ENCODE measurements at places on chromosomes 4 and X.

DNA sequence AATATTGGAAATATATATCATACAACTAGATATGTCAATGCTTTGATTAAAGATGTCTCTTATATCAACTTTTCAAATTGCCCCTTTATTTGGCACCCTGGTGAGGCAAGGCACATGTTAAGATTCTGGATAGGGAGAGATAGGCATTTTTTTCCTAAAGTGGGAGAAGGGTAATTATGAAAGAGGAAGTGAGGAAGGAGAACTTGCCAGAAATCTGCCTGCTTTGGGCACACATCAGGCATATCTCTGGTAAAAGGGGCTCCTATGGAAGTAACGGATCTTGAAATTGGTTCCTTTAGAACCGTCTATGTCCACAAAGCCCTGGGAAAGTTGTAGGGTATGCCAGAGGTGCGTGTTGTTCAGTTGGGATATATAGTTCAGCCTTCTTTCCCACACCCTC, 5.7 kb downstream of the IL15 start:
- DNase-seq: no peak

- no peak for DNase-seq
These were observed 55.3 kb downstream of the MANBA start for GRCh38 chr4:102705391-102705935.

DNA sequence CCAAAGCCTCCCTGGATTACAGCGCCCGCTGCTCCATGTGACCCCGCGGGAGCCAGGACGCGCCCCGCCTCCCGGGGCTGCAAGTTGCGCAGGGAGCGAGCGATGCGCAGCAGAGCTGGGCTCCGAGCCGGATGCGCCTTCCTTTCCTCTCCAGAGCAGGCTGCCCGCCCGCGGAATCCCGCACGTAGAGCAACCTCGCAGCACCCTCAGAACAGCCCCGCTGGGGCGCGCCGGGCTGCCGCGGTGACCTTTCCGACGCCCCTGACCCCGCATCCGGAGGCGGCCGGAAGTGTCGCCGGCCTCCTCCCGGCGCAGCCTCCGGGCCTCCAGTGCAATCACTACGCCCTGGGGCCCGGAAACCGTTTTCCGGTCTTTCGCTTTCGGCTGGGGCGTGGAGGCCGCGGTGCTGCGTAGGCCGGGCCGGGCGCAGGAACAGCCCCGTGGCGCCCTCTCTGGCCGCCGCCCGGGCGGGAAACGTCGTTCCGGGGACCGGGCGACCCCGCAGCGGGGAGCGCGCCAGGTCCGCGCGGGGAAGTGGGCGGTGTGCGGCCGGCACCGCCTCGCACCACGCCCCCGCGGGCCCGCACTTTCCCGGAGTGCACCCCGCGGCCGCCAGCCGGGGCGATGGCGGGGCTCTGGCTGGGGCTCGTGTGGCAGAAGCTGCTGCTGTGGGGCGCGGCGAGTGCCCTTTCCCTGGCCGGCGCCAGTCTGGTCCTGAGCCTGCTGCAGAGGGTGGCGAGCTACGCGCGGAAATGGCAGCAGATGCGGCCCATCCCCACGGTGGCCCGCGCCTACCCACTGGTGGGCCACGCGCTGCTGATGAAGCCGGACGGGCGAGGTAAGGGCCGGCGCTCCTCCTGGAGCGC, at the start of gene CYP4V2:
TSS of gene CYP4V2 (plus strand) at position 368 of the 866 bp plus-strand sequence. CDS start at position 625, 257 bp downstream.
- DNase-seq: peak; percentile 54

- DNase-seq: no peak
These were observed 54.1 kb downstream of the ARHGAP10 start for GRCh38 chr4:147786031-147786430.

DNA sequence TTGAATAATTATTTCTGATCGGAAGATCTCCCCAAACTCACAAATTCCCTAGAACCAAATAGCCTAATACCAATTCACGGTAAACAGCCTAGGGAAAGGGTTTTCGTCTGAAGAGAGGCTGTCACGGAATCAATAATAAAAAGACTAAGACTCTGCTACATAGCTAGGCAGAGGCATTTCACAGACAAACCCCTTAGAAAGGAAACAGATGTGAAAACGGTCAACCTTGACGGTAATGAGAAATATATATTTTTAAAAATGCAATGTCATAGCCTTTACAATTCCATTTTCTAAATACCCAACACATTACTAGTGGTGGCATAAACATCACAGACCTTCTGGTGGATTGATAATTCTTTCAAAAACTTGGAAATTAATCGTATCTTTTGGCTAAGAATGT, 28.4 kb downstream of the PROM1 start:
- no peak for DNase-seq

DNA sequence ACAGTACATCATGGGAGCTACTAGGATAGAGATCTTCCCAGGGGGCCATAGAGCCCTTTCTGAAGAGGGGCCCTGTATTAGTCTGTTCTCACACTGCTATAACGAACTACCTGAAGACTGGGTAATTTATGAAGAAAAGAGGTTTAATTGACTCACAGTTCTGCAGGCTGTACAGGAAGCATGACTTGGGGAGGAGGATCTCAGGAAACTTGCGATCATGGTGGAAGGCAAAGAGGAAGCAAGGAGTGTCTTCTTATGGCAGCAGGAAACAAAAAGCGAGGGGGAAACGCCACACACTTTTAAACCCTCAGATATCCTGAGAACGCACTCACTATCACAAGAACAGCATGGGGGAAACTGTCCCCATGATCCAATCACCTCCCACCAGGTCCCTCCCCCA, 4.2 kb upstream of the SLC9A6 start:
- DNase-seq: no peak

DNA sequence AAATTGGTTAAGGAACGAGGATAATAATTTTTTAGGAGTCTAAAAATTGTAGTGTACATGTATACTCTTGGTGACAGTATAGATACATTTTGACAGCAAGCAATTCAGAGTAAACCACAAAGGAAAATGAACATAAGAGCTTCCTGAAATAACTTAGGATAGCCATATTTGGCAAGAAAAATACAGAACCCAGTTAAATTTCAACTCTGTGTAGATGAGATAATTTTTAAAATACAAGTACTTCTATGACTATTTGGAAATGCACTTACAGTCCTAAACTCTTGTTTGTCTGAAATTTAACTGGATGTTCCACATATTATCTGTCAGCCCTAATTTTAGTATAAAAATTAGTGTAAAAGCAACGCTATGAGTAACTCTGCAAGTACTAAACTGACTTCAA, 124.4 kb upstream of the PCDH18 start:
- no peak for DNase-seq

GRCh38 chr4:64756016-64756415, 346.8 kb upstream of the TECRL start:
- DNase-seq: peak; percentile 3

DNA sequence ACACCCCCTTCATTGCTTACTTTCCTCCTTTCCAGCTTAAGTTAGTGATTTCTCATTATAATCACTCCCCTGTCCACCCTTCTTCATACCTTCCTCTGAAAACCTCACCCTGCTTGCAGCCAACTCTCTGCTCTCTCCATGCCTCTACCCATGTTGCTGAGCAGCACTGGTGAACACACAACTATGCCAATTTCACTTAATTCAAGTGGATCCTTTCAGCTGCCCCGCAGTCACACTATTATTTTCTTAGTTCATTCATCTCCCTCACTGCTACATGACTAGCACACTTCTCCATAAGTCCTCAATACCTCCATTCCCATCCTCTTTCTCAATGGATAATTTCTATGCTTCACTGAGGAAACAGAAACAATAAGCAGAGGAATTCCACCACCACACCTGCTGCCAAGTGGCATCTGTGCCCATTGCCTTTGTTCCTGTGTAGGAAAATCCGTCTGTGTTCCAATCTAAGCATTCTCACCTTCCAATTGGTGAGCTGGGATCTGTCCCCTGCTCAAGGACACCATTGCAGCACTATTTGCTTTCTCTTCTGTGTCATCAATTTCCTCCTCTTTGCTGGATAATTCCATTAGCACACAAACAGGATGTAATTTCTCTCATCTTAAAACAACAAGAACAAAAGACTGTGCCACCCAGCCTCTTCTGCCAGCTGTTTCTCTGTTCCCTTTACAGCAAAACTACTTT, 25.2 kb upstream of the PRSS48 start:
- DNase-seq: no peak
